Activated T-cell treated with anti-CD3 and anti-CD28 coated beads, Interleukin-2, amount 50 U/mL, for 1 hour (primary cell): ENCODE measurements at places on chromosomes 13 and 19.

DNA sequence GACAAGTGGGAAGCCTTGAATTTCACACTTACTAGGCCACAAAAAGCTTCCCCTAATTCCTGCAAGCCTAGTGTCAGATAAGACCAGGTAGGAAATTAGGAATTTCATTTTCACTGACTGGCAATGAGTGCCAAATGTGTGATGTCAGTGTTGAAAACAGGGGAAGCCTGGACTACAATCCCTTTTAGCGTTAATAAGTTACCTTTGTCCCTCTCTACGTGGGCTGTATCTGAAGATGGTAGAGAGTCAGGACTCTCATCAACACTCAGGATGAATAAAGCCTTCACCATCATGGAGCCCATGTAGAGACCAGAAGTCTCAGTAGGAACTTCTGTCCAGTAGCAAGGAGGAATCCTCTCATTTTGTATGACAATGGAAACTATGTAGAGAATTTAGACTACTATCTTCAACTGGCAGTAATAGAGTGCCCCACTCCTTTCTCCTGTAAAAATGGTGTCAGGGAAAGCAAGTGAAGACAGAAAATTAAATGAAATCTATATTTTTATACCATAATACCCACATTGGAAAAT, 324.1 kb upstream of the KLHL1 start:
- no peak for DNase-seq

- peak; percentile 63 for DNase-seq
These were observed 74.9 kb upstream of the WASF3 start for GRCh38 chr13:26482451-26483197.

GRCh38 chr13:58032676-58033460, 401.3 kb downstream of the PCDH17 start:
- no peak for DNase-seq

GRCh38 chr13:63092456-63092855, 1676.8 kb upstream of the PCDH20 start:
- no peak for DNase-seq

- DNase-seq, result no peak
These were observed 17.8 kb downstream of the PCCA start for GRCh38 chr13:100106705-100107104.

GRCh38 chr19:35748106-35749020, at the start of gene LIN37:
LIN37 (plus strand) TSS chr19:35748576; CDS start chr19:35748725, 149 bp downstream.
- DNase-seq, result peak; percentile 95

GRCh38 chr19:51751655-51752054, at the start of gene FPR1:
FPR1 (minus strand) TSS chr19:51751878; CDS start chr19:51746994, 4,884 bp downstream.
- no peak for DNase-seq

- no peak for DNase-seq
These were observed 31.5 kb downstream of the MYO1F start for GRCh38 chr19:8545743-8546142.

- DNase-seq, result no peak
These were observed 42.5 kb upstream of the INTS6 start for GRCh38 chr13:51495316-51495715.

DNA sequence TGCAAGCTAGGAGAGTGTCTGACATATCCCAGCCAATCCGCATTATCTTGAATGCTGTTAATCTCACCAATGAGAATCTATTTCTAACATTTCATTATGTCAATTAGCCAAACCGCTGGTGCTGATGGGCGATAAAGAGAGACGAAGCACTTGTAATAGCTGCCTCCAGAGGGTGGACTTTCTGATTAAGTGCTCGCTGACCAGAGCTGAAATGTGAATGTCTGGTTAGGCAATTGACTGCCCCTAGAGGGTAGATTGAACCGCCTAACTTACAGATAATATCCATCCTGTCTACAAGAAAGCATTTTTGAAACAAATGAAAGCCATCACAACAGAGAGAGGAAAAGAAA, 552 bp upstream of the GRWD1 start:
- peak; percentile 28 for DNase-seq

DNA sequence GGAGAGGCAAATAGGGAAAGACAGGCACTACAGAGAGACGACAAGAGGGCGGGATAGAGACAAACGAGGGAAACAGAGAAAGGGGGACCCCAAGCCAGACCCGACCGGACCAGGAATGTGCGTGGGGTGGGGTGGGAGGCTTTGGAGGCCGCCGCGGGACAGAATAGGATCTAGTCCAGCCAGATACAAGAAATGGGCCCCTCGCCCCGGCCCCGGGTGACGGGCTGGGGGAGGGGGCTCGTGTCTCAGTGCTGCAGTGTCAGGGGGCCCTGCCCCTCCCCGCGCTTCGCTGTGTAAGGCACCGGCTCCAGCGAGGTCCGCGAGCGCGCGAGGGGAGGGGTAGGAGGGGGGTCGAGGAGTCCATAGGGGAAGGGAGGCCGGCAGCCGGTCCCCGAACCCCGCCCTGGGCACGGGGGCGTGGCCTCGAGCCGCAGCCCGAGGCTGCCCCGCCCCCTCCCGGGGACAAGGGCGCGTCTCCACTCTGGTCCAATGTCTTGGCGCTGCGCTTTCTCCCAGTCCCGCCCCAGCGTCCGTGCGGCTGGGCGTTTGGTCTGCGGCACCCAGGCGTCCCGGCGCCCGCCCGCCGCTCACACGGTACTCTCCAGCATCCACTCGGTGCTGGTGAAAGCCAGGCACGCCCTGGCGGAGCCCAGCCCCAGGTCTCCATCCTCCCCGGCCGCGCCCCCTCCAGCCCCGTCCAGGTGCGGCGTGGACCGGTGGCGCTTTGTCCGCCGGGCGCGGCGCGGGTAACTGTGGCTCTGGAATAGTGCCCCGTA, 11.0 kb downstream of the IFNL1 start:
- no peak for DNase-seq

- no peak for DNase-seq
These were observed 17.6 kb downstream of the RANBP3 start for GRCh38 chr19:5960005-5961001.

DNA sequence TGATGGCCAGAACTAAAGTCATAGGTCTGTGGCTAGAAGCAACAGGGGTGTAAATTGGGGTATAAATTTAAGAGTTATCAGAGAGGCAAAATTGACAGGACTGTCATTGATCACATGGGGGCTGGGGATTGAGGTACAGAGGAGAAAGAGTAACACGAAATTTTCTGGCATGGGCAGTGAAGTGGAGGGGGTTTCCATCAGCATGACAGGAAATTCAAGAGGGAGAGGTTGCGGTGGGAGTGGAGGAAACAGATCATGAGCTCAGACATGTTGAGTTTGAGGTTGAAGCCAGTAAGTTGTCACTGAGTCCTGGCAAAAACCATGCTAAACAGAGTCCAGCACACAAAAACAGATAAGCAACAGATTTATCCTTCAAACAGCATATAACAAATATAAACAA, 192.1 kb upstream of the TSC22D1 start:
- no peak for DNase-seq

- no peak for DNase-seq
These were observed 64.5 kb downstream of the SPATA13 start for GRCh38 chr13:24225062-24225461.

GRCh38 chr13:23175920-23176319, 4.9 kb upstream of the SGCG start:
- no peak for DNase-seq

- DNase-seq, result no peak
These were observed 830.9 kb upstream of the PCDH20 start for GRCh38 chr13:62246581-62246980.

DNA sequence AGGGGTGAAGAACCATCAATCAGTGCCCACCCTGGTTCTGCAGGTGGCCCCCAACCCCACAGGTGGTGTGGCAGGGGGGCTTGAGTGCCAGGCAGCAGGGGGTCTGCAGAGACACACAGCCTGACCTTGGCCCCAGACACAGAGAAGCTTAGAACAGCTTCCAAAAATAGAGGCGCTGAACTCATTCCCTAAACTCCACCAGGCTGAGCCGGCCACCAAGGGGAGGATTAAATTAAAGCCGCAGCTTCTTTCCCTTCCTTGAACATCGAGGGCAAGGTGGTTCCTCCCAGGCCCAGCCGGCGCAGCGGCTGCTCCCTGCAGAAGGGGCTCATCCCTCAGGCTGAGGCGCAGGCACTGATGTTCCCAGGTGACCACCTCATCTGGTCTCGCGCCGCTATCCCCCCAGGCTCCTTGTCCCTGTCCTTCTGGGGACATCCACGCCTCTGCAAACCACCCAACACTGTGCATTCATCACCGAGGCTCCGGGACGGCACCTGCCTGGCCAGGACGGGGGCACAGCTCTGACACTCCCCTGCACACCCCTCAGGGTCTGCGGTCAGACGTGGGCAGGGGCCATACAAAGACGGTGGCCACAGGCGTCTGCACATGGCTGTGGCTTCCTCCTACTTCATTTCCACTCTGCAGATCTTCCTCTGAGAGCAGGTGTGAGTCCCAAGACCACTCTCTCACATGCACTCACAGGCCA, 30.9 kb downstream of the LAMP1 start:
- DNase-seq, result no peak

DNA sequence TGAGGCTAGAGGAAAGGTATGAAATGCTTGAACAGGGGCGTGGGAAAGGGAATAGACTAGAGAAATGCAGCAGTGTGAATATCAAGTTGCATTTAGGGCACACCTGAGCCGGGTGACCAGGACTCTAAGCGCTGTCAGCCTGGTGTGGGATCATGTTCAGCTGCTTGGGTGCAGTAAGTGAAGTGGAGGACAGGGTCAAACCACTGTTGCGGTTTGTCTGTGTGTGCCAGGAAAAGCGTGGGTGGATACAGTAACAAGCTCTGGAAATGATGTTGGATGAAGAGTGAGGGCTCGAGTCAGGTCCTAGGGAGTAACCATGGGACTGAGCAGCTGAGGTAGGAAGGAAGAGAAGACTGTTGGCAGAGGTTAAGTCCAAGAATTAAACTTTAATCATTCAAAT, 15.8 kb downstream of the DGKH start:
- DNase-seq, result no peak

GRCh38 chr19:29191005-29191404, 21.9 kb downstream of the UQCRFS1 start:
- DNase-seq, result no peak

DNA sequence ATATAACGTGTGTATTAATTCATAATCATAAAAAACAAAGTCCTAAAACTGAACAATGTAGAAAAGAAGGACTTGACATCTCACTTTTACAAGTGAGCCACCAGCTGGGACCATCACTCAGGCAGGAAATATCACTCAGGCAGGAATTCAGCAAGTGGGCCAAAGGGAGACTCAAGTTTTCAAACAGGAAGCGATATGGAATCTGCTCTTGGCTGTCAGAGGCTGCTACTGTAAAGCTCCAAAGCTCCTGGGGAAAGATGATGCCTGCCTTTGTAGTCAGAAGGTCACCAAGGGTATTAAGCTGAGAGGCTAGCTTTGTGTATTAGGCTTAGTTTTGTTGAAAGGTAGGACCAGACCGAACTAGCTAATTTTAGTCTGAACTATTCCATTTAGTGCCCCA, 5.5 kb upstream of the AKAP11 start:
- DNase-seq, result no peak

DNA sequence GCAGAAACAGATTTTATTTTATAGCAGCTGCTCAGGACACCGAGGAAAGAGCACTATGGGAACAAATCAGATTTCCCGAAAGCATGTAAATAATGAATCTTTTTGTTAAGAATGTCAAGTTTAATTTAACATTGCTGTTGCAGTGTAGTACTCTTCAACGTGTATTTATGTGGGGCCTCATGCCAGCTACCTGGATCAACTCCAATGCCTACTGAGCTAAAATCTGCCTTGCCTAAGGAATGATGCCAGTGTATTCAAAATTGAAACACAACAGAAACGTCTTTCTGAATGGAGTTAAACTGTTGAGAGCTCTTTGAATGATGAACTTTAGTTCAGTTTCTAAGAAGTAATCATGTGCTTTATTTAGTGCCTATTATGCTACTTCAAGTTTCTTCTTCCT, 1379.8 kb upstream of the ATXN8OS start:
- no peak for DNase-seq

DNA sequence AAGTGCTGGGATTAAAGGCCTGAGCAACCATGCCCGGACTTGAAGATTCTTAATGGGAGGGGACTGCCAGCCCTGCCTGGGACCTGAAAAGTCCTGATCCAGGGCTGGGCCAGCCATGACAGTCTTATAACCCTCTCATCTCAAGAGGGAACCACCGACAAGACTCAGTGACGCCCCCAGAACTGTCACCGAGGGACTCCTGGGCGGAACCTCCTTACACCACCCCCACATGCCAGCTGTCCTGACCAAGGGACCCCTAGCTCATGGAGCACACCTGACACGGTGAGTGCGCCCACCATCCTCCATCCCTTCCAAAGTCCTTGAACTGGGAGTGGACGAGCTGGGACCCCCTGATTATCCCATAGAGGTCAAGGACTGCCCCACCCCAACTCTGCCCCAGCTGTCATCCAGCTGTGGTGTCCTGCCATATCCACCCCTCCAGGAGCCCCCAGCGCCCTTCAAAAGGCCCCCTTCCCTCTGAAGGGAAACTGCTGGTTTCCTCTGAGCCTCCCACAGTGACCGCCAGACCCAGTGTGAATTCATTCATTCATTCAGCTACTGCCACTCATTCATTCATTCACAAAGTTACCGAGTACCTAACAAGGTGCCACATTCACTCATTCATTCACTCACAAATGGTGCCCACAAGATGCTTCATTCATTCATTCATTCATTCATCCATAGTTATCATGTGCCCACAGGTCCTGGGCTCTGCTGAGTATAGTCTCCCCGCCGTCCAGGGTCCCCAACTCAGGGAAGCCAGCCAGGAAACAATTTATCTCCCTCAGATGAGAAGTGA, 3.7 kb downstream of the NDUFA11 start:
- DNase-seq, result no peak

GRCh38 chr19:10008184-10008765, 2.0 kb downstream of the COL5A3 start:
- no peak for DNase-seq

GRCh38 chr13:110576070-110576394, 14.5 kb upstream of the RAB20 start:
- DNase-seq, result no peak

DNA sequence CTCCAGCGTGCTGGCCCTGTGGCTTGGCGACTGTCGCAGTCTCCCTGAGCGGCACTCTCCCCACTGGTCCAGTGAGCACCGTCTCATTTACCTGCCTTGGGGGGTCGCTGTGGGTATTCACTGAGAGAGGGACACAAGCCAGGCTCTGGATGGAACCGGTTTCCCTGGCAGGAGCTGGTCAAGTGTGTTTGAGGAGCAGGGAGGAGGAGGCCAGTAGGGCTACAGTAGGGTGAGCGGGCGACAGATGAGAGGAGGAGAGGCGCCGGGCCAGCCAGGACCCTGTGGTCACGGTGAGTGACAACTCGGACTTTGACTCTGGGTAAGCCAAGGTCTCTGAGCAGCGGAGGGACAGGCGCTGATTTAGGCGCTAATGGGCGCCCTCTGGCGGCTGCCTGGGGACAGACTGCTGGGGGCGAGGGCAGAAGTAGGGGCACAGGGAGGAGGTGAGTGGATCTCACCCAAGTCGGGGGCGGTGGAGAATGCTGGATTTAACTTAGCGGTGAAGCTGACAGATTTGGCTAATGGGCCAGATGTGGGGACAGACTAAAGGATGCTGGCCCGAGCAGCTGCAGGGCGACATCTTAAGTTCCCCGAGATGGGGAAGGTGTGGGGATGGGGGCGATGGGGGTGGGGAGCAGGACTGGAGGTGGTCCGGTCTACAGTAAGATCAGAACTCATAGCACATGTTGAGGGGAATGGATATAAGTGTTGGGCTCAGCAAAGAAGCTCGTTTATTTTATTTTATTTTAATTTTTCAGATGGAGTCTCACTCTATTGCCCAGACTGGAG, 4.7 kb upstream of the PRMT1 start:
- DNase-seq, result peak; percentile 79
